ENCODE measurements at places on chromosomes 7 and 10.

- DNase-seq = no peak
Measured at GRCh38 chr7:6169805-6170520, 102.5 kb downstream of the CYTH3 start.

DNA sequence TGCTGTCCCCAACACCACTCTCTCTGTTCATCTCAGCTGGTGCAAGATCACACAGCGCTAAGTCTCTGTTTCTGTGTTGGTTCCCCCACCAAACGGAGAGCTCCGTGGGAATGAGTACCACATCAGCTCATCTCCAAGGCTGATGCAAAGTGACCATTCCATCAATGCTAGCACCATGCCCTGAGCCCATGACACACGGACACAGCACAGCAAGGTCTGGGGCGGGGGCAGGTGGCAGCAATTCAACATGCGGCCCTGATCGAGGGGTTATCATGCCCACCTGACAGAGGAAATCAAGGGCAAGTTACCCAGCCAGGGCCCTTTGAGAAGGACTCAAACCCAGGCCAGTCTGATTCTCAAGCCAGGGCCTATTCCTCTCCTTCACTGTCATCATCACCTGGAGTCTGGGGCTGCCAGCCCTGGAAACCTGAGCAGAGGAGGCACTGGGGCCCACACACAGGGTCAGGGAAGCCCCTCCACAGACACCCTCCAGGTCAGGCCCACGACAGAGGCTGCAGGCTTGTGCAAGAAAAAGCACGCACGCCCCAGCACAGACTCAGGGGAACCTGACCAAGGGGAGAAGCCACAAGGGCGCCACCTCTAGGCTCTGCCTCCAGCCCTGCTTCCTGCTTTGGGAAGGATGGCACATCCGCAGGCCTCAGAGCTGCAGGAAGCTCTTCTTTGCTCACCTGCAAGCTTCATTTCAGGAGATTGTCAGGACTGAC, 74.8 kb downstream of the GRID1 start:
- DNase-seq = no peak

DNA sequence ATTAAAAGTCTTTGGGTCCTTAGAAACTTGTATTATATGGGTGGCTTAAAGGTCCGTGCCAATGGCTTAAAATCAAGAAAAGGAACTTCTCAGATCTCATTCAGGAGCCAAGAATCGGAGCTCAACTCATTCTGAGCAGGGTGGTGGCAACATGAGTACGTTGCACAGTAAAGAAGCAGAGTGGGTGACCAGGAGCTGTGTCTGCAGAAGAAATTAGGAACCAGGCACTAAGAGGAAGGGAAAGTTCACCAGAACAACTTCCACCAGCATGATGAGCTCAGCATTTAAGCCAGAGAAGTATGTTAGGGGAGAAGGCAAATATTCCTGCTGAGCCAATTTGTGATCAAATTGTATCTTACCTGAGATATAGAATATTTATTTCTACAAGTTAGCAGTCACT, 236.0 kb upstream of the NRP1 start:
- DNase-seq = no peak

DNA sequence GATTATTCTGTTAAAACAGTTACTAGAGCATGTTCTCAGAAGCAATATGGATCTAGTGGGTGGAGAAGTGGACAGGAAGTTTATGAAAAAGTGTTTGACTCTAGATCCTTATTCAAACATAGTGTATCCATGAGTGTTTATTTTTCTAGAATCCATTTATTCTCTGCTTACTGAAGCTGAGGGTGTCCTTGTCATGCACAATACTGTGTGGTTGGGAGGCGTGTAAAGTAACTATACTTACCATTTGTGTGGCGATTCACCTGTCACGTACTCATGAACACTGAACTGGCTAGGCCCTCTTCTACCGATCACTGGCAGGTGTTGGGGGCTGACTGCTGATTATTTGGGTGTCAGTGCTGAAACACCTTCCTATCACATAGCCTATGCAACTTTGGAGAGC, 74.0 kb downstream of the POU6F2 start:
- no peak for DNase-seq

- no peak for DNase-seq
Measured at GRCh38 chr7:70415179-70415972, 716.6 kb upstream of the GALNT17 start.

DNA sequence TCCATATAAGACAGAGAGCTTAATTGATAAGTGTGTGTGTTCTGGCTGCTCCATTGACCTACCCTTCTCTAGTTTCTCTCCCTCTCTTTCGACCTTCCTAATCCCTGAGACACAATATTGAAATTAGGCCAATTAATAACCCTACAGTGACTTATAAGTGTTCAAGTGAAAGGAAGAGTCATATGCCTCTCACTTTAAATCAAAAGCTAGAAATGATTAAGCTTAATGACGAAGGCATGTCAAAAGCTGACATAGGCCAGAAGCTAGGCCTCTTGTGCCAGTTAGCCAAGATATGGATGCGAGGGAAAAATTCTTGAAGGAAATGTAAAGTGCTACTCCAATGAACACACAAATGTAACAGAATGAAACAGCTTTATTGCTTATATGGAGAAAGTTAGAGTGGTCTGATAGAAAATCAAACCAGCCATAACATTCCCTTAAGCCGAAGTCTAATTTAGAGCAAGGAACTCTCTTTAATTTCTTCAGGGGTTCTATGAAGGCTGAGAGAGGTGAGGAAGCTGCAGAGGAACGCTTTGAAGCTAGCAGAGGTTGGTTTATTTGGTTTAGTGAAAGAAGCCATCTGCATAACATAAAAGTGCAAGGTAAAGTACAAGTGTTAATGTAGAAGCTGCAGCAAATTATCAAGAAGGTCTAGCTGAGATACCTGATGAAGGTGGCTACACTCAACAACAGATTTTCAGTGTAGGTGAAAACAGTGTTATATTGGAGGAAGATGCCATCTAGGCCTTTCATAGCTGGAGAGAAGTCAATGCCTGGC, 53.8 kb downstream of the ST7 start:
- DNase-seq = no peak

DNA sequence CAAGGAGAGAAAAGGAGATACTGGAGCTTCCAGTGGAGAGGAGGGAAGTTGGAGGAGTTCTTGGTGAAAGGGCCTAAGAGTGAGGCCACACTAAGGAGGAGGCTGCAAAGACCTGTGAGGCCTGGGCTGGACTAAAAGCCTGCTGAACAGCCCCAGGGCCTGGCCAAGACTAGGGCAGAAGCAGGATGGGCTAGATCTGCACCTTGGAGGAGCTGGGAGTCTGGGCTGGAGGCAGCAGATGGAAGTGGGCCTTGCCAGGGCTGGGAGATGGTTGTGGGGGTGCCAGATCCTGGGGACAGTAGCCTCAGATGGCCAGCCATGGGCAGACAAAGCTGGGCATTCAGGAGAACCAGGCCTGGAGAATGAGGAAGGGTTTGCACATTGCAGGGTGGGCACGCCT, 6.5 kb upstream of the PURB start:
- DNase-seq = no peak

DNA sequence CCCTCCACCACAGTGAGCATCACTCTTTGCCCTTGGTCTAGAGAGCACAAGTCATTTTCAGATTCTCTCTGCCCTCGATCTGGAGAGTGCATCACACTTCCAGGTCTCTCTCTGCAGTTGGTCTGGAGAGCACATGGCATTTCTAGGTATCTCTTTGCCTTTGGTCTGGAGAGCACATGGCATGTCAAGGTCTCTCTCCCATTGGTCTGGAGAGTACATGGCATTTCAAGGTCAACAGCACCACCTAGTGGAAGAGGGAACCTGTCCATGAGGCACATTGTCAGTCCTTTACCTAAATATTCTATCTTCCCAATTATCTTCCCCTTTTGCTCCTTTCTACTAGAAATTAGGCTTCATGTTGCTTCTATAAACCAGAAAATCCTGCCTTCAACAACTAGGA, 1139.4 kb downstream of the XPNPEP1 start:
- DNase-seq = peak; percentile 18

- DNase-seq = peak; percentile 53
Measured at GRCh38 chr7:46257761-46258448, 336.8 kb upstream of the IGFBP3 start.

- no peak for DNase-seq
Measured at GRCh38 chr7:31309407-31309806, 31.1 kb downstream of the NEUROD6 start.
